Uterine smooth muscle cell (primary cell): ENCODE measurements at places on chromosomes 7 and 10. TPM values are rescaled to one million over a fixed set of nuclear protein-coding genes. Genes with fewer than 3 reads are reported as not detected.

The PRSS37 gene
- total RNA-seq = not detected in 2 replicates

The EN2 gene
- total RNA-seq = not detected in 2 replicates

The SORCS3 gene
- total RNA-seq = under 0.01 TPM in 1 of 2 replicates, not detected in the other

The NRAP gene
- total RNA-seq = not detected in 2 replicates

The TUBB8 gene
- total RNA-seq = not detected in 2 replicates

The AP5Z1 gene
- total RNA-seq = 34.8 and 44.1 TPM in 2 replicates

The ZNF853 gene
- total RNA-seq = 1.2 and 3.9 TPM in 2 replicates

The PDZD7 gene
- total RNA-seq = 1.4 and 2.1 TPM in 2 replicates

The UCMA gene
- total RNA-seq = not detected in 2 replicates

The SNX10 gene
- total RNA-seq = 4.9 and 6.1 TPM in 2 replicates

The RELN gene
- 6.5 and 14.9 TPM in 2 replicates for total RNA-seq

The POM121L12 gene
- not detected in 2 replicates for total RNA-seq

The HHEX gene
- total RNA-seq = 0.62 and 0.66 TPM in 2 replicates

The KCNH2 gene
- total RNA-seq = 4.4 and 5.2 TPM in 2 replicates

The ASAH2B gene
- 4.5 and 6.2 TPM in 2 replicates for total RNA-seq

The CACNB2 gene
- 0.33 and 0.75 TPM in 2 replicates for total RNA-seq

The KIF11 gene
- total RNA-seq = 15.1 and 59.2 TPM in 2 replicates

The TWIST1 gene
- total RNA-seq = 41.5 and 51.1 TPM in 2 replicates

The ASAH2 gene
- total RNA-seq = 0.75 and 0.77 TPM in 2 replicates
